T-helper 1 cell (primary cell): ENCODE measurements at places on chromosomes 1 and 21.

GRCh38 chr1:160748181-160748877 is 9.3 kb downstream of the SLAMF7 start:
- no peak for DNase-seq

DNA sequence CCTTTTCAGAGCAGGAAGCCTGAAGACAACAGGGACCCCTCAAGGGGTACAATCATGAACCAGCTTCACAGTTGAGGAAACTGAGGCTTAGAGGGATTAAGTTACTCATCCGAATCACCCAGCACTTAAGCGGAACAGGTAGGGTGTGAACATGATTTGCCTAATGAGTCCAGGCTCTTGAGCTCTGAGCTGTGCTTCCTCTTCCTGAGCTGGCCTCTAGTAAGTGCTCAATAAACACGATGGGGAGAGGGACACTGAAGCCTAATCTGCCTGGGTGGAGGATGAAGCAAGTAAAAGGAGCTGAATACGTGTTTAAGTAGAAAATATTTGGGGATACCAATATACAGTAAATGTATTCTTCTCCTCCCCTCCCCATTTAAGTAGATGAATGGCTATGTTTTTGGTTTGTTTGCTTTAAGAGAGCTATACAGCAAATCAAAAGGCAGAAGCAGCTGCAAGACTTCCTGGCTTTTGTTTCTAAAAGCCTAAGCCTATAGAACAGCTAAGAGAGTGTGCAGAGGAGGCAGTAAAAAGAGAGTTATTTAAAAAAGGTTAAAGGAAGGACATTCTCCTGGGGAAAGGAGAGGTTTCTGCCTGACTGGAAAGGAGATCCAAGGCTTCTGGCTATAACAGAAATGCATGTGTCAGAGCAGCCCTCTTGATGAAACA is 20.5 kb downstream of the STPG1 start:
- DNase-seq, result no peak

- DNase-seq, result peak; percentile 74
Observed at GRCh38 chr1:169460191-169460833, 25.4 kb downstream of the SLC19A2 start.

GRCh38 chr1:183881387-183882131 is 76.6 kb downstream of the RGL1 start:
- DNase-seq, result no peak

DNA sequence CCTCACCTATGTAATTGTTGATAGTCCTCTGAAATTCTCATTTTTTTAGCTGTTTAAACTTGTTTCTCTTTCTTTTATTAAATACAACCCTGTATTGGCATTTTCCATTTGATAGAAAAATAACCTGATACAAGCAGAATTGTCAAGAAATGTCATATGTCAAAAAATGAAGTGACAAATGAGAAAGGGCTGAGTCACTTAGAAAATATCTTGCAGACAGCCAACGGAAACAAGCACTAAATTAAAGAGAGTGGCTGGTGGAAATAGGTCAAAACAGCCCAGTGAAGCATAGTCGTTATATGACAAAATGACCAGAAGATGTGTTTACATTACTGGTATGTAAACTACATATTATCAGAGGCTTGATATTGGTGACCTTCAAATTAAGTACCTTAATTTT is 484.4 kb downstream of the PLA2G4A start:
- no peak for DNase-seq

GRCh38 chr1:65190229-65190628 is 42.2 kb downstream of the AK4 start:
- DNase-seq, result no peak

DNA sequence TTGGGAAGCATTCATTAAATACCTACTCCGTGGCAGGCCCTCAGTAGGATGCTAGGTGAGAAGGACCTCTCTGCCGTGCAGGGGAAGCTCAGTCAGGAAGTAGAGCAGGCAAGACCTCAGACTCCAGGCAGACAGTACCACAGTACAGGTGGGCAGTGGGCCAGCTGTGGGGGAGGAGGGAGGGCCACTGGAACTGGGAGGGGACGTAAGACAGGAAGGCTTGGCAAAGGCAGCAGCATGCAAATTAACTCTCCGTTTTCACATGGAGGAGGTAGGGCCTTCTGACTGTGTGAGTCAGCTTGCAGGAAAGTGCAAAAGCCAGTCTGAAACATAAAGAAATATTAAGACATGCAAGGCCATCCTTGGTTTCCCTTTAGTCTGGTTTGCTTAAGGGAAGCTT is 157.7 kb downstream of the TRIM33 start:
- no peak for DNase-seq
